ENCODE measurements at places on chromosomes 11 and 22.

DNA sequence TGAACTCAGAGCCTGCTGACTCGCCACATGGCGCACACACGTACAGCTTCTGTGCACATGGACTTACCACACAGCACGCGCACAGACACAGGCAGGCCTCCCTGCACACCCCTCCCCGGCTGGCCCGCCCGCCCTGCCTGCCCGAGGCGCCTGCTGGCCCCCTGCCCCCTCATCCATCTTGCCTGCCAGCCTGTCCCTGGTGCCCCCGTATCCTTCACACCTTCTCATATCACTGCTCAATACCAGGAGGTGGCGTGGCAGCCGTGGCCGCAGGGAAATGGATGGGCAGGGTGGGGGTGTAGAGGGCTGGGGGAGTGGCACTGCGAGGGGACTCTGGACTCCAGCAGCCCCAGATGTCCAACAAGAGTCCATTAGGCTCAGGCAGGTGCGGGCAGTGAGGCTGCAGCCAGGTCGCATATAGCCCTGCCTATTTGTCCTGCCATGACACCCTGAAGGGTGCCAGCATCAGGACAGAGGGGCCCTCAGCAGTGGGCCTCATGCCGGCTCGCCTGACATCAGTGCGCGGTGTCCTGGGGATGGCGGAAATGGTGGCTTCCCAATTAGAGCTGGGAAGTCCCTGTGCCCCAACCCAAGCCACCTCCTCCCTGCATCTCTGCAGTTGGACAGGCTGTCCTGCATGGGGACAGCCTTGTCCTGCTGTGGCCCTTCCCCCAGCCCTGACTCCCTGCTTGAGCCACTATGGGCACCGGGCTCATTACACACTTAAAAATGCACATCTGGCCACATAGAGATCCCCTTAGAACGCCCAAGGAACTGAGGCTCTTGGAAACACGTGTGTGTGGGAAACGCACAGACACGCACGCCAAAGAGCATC, 2.0 kb upstream of the TBX10 start:
- DNase-seq = no peak

- no peak for DNase-seq
Observed at GRCh38 chr11:68454767-68455166, 5.8 kb upstream of the PPP6R3 start.

DNA sequence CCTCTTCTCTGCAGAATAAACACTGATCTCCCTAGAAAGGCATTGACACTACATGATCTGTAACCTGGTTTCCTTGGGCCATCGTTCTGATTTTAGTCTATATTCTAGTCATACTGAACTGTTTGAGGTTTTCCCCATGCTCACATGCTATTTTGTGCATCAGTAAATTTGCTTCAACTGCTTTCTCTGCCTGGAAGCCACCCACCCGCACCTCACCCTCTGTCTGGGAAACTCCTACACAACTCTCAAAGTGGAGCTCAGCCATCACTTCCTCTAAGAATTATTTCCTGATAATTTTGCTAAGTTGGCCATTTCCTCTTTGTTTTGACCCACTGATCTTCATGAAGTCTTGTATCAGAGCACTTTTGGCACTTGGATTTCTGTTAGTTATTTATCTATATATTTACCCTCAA, 36.1 kb downstream of the MMP20 start:
- DNase-seq = no peak

- no peak for DNase-seq
Observed at GRCh38 chr11:101553891-101554292, 29.9 kb downstream of the TRPC6 start.

DNA sequence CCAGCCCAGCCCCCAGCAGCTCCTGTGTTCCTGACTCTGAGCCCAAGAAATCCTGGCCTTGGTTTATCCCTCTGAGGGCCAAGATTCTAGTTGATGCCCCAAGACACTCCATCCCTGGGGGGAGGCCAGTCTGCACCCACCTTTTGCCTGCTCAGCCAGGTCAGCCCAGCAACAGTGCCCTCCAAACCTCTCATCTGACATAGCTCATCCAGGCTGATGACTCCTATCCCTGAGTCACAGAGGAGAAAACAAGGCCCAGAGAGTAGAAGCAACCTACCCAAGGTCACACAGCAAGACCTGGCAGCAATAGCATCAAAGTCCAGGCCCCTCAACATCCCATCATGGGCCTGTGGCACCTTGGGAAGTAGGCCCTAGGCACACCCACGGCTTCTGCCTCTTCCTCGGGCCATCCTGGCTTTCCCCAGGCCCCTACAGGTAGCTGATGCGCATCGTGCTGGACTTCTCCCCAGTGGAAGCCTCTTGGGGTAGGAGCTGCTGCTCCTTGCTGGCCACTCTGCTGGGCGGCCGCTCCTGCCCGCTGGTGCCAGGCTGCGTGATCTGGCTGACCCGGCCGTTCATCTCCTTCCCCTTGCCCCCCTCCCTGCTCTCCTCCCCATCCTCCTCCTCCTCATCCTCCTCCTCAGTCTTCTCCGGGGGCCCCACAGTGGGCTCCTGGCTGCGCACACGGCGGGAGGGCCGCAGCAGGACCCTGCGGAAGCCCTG, 6.0 kb downstream of the SSTR3 start:
- no peak for DNase-seq

- DNase-seq = no peak
Observed at GRCh38 chr11:44914105-44914504, 36.6 kb downstream of the TP53I11 start.

DNA sequence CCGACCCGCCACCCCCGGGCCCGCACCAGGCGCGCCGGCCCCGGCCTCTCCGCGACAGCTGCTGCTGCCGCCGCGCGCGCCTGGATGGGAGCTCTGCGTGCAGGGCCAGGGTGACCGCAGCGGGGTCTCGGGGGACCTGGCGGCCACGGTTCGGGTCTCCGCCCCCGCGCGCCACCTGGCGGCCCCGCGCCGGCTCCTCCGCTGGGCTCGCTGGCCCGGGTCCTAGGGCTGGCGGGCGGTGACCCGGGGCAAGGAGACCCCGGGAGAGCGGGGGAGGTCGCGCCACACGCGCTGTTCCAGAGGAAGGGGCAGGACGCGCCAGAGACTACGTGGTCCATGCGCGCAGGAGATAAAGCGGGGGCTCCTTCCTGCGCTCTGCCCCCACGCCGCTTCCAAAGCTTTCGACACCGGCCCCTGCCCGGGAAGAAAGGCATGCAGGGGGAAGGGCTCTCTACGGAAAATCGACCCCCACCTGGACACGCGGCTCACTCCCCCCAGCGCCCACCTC, 562 bp downstream of the SHANK2 start:
- no peak for DNase-seq

- DNase-seq = no peak
Observed at GRCh38 chr11:95884376-95884775, 39.5 kb downstream of the MTMR2 start.

DNA sequence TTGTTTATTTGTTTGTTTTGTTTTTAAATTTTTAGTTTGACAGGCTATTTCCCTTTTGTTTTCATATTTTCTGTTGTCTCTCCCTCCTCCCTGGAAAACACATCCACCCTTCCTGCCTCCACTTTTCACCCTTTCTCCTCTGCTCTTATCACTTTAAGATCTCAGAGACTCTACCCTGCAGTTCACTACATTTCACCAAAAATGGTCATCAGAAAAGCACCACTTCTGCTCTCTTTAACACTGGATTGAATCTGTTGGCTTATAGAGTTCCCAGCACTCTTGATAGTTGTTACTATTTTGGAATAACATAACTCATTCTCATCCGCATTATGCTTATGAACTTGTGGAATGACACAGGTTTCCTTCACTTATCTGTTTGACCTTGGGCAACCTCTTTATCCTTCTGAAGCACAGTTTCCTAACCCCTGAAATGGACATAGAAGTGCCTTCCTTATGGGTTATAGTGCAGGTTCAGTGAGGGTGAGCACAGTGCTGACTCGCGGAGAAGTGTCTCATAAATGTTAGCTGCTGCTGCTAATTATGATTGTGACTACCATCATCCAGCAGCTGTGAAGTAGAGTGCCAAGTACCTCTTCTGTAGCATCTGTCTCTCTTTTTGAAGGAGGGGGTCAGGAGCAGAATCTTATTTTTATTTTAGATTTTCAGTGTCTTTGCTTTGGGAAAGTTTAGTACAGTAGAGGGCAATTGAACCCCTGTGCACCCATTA, 15.0 kb downstream of the TEAD1 start:
- no peak for DNase-seq

- no peak for DNase-seq
Observed at GRCh38 chr11:106329273-106330018, 252.0 kb downstream of the AASDHPPT start.

GRCh38 chr11:4903484-4903883, at the start of gene OR51A7:
TSS of gene OR51A7 (plus strand) at chr11:4903783. CDS start at chr11:4907370, 3,587 bp downstream.
- no peak for DNase-seq

DNA sequence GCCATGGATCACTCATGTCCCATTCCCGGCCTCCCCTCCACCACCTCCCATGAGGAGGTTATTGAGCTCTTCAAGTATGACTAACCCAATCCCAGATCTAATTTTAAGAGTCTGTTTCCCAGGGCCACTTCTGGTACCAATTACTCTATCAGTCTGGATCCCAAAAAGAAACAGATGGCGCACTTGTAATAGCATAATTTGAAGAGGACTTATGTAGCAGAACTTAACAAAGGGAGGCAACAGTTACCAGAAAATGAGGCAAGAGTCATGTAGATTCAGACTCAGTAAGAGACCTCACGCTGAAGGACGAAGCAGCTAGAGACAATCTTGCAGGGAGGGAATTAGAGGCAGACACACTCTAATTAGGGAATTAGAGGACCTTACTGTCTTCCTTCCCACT, 46.9 kb downstream of the DDX6 start:
- no peak for DNase-seq

DNA sequence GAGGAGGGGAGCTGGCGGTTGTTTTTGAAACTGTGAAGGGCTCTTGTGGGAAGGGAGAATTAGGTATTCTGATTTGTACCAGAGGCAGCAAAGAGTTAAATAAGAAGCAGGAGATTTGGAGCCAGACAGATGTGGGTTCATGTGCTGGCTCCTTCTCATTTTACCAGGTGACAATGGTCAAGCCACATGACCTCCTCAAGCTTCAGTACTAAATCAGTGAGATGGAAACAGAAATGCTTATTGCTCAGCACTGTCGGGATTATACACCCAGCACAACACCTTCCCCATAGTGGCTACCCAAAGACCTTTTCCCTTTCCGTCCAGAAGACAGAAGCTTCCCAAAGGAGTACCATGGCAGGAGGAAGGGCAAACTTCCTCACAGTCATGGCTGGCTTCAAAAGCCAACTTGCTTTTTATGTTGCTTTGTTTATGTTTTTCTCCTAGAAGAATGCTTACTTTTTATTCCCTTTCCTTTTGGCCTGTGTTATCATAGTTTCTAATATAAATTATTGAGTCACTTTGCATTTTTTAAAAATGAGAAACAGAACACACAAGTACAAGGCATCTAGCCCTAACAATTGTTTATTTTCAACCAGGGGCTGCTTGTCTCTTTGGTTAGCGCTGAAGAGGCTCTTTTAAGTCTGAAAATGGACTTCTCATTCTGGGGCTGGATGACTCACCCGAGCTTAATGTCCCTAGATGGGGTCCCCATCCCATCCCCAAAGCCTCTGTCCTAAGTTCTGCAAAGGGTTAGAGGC, 181.5 kb upstream of the ZBED5 start:
- no peak for DNase-seq

- DNase-seq = no peak
Observed at GRCh38 chr11:77125191-77125590, 2.9 kb upstream of the MYO7A start.

- DNase-seq = no peak
Observed at GRCh38 chr22:27988704-27989103, 69.6 kb upstream of the PITPNB start.

DNA sequence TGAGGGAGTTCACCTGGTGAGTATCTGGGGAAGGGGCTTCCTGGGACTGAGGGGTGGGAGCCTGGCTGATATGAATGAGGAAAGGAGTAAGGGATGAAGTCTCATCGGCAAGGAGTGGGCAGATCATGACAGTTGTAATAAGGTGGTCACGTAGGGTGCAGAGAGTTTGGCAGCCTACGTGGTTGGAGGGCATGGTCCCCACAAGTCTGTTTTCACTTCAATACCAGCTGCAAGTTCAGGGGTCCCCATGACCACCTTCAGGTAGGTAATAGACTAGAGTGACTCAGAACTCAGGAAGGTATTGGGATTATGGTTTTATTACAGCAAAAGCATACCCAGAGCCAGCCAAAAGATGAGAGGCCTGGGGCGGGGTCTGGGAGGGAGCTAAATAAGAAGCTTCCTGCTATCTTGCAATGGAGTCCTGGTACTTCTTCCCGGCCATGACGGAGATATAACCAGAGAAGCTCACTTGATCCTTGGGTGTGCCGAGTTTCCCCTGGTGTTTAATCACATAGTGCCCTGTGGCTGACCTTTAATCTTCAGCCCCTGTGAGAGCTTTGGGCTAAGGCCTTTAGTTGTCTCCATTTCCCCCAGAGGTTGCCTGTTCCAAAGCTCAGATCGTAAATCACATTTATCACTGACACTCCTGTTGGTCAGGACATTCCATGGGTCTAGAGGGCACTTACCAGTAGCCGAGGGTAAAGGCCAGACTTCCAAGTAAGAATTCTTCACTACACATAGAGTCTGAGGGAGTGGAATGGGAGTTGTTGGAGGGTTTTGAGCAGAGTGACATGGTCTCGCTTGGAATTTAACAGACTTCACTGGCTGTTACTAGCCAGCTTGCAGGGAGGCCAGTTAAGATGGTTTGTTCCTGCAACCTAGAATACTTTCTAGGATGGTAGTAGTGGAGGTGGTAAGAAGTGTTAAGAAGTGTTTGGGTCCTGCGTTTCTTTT, 9.1 kb downstream of the SLC3A2 start:
- DNase-seq = no peak

DNA sequence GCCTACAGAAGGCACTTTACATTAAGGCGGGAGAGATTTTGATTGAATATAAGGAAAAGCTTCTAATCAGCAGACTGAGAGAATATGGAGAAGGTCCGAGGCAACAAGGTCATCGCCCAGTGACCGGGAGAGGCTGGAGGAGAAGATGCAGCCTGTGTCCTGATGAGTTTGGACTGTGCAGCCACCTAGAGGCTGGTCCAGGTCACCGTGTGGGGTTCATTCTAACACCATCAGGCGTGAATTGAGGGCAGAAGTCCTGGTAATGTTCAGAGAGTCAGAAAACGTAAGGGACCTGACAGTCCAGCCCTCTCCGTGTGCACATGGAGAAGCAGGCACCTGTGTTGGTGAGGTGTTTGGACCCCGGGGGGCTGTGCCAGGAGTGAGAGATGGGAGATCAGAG, 102.7 kb downstream of the FEZ1 start:
- no peak for DNase-seq

- no peak for DNase-seq
Observed at GRCh38 chr11:125140233-125140632, 24.3 kb upstream of the PKNOX2 start.

DNA sequence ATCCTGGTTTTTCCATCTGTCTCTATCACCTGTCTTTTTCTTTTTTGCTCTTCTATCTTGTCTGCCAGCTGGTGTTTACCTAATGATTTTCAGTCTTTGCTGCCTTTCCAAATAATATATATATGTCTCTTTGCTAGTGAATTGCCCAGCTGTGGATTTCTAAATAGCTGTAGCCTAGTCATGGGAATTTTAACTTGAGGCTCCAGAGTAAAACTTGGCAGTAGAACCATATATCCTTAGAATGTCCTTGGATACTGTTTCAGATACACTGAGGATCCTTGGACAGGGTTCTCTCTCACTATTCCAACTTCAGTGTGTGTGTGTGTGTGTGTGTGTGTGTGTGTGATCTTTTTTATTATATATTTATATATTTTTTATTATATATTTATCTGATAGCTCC, 2285.3 kb downstream of the LRRC4C start:
- no peak for DNase-seq

- no peak for DNase-seq
Observed at GRCh38 chr22:49826603-49827270, 936 bp downstream of the BRD1 start.
